ENCODE measurements at places on chromosomes 2 and 18.
A peak's percentile ranks its signal among the peaks of the same experiment; 100 is the strongest.

GRCh38 chr2:36137612-36138011 is 218.0 kb upstream of the CRIM1 start:
- H3K27ac ChIP-seq: peak overlapping the region; percentile 23
- no peak for DNase-seq

- H3K27me3 ChIP-seq: peaks cover 19% of the 10 kb centered on the region
- H3K4me3 ChIP-seq: peak overlapping the region; percentile 91
- no peak for DNase-seq
- no peaks in the 10 kb centered on the region for H3K36me3 ChIP-seq
- H3K27ac ChIP-seq: peak overlapping the region; percentile 63
Measured at GRCh38 chr2:219542931-219543595, 546 bp downstream of the CHPF start.

GRCh38 chr2:23803965-23804542 is 122.9 kb downstream of the ATAD2B start:
- no peak for DNase-seq
- peaks cover under 1% of the 10 kb centered on the region for H3K4me1 ChIP-seq
- no peaks in the 10 kb centered on the region for H3K27me3 ChIP-seq
- no peak overlapping the region for H3K4me3 ChIP-seq
- peaks cover 19% of the 10 kb centered on the region for H3K36me3 ChIP-seq

- no peak overlapping the region for H3K27ac ChIP-seq
- H3K4me3 ChIP-seq: no peak overlapping the region
- no peaks in the 10 kb centered on the region for H3K27me3 ChIP-seq
- no peak for DNase-seq
- no peaks in the 10 kb centered on the region for H3K4me1 ChIP-seq
Measured at GRCh38 chr2:195741191-195741590, 84.2 kb downstream of the SLC39A10 start.

GRCh38 chr2:70735071-70735470 is 32.9 kb downstream of the ADD2 start:
- H3K4me1 ChIP-seq: peaks cover 10% of the 10 kb centered on the region
- H3K4me3 ChIP-seq: no peak overlapping the region
- H3K27ac ChIP-seq: no peak overlapping the region
- peaks cover 6% of the 10 kb centered on the region for H3K27me3 ChIP-seq
- no peaks in the 10 kb centered on the region for H3K36me3 ChIP-seq

DNA sequence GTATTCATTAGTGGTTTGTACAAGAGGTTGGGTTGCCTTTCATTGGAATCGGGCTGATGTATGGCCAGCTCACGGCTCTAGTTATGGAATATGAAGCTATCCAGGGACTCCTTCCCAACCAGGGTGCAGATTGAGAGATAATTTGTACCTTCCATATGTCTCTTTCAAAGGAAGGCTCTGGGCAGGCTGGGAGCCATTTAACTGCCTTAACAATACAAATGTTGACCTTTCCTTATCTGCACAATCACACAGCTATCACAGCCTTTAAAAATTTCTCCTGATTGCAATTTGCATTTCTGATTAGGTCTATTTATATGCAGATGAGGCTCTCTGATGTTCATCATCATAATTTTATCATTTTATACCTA is 58.7 kb downstream of the MYO3B start:
- no peak overlapping the region for H3K4me3 ChIP-seq
- peaks cover 38% of the 10 kb centered on the region for H3K27me3 ChIP-seq
- no peak overlapping the region for H3K27ac ChIP-seq
- DNase-seq: no peak
- no peaks in the 10 kb centered on the region for H3K4me1 ChIP-seq

DNA sequence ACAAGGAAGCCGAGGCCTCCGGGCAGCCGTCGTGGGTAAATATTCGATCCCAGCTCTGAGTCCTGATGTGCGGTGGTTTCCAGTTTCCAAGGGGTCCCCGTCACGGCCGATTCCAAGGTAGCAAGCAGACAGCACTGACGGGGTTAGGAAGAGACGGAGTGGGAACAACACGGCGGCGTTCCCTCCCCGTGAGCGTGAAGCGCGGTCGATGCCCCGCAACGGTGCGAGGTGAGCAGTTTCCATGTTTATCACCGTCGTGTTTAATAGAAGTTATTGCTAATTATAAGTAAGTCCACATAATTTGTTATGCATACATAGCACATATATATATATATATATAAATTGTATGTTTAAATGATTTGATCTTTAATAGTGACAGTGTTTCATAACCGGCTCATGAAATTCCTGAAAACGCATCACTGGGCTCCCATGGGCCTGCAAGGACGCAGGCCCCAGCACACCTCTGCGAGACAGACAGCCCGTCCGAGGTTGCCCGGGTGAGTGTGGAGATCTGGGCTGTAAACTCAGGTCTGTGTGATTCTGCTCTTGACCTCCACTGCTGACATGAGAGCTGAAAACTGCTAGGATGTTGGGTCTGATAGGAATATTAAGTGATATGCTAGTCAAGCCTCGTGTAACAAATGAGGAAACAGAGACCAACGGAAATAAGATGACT is 243.5 kb upstream of the SALL3 start:
- H3K27me3 ChIP-seq: no peaks in the 10 kb centered on the region
- no peak overlapping the region for H3K27ac ChIP-seq
- no peak for DNase-seq
- no peaks in the 10 kb centered on the region for H3K4me1 ChIP-seq
- no peaks in the 10 kb centered on the region for H3K36me3 ChIP-seq
- no peak overlapping the region for H3K4me3 ChIP-seq

DNA sequence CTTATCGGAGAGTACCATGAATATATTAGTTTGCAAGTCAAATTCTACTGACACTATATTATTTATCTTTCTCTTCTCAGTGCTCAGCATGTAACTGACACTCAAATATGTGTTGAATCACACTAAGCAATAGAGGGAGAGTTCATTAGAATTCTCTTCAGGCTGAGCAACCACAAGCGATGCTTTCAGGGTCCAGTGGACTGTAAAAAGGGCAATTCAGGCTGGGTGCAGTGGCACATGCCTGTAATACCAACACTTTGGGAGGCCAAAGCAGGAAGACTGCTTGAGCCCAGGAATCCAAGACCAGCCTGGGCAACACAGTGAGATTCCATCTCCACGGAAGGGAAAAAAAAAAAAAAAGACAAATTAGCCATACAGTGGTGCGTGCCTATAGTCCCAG is 16.3 kb downstream of the PDE6D start:
- H3K27ac ChIP-seq: no peak overlapping the region
- DNase-seq: no peak
- H3K27me3 ChIP-seq: no peaks in the 10 kb centered on the region
- peaks cover 23% of the 10 kb centered on the region for H3K4me1 ChIP-seq

DNA sequence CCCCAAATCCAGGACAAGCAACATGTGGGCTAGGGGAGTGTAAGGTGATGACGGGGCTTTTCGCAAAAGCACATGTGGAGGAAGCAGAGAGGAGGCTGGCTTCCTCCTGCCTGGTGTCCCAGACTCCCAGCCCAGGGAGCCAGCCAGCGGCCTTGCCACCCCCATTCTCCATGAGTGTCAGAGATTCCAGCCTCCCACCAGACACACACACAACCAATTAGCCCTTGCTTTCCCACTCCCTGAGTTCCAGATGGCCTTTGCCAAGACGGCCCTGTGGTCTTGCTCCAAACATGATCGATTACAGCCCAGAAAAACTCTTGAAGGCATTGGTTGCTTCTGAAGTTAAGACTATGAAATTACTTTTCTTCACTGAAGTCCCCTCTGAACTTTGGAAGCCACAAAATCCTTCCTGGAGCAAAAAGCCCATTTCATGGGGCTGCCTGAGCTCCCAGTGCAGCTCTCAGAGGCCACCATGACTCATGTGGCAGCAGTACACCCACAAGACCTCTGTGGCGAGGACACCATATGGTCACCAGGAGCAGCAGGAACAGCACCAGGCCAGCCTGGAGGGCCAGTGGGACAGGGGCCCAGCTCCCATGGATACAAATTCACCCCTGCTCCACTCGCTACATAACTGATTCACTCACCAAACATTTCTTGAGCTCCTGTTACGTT is 69.1 kb upstream of the PID1 start:
- H3K4me1 ChIP-seq: no peaks in the 10 kb centered on the region
- no peak overlapping the region for H3K27ac ChIP-seq
- no peak for DNase-seq
- H3K36me3 ChIP-seq: no peaks in the 10 kb centered on the region

- H3K27me3 ChIP-seq: peaks cover 2% of the 10 kb centered on the region
- H3K4me1 ChIP-seq: peaks cover 24% of the 10 kb centered on the region
- no peak for DNase-seq
Measured at GRCh38 chr18:5309888-5310470, 14.5 kb upstream of the ZBTB14 start.

DNA sequence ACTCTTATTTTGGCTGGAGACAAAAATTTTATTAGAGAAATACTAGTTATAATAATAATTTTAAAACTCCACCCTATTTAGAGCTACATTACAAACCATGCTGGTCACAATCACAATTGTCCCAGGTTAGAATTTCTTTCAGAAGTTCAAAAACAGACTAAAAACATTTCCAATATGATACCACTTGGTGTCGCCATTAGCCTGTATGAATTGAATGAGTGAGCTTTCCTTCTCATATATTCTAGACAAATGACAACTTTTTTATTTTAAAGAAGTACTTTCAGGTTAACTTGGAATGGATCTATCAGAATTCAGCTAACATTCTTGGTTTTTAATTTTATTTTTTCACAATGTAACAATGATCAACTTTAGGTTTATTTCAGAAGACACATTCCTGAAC is 48.0 kb downstream of the SERPINB8 start:
- no peaks in the 10 kb centered on the region for H3K4me1 ChIP-seq
- H3K36me3 ChIP-seq: no peaks in the 10 kb centered on the region
- no peak for DNase-seq
- H3K27me3 ChIP-seq: peaks cover 6% of the 10 kb centered on the region
- no peak overlapping the region for H3K27ac ChIP-seq
- no peak overlapping the region for H3K4me3 ChIP-seq

DNA sequence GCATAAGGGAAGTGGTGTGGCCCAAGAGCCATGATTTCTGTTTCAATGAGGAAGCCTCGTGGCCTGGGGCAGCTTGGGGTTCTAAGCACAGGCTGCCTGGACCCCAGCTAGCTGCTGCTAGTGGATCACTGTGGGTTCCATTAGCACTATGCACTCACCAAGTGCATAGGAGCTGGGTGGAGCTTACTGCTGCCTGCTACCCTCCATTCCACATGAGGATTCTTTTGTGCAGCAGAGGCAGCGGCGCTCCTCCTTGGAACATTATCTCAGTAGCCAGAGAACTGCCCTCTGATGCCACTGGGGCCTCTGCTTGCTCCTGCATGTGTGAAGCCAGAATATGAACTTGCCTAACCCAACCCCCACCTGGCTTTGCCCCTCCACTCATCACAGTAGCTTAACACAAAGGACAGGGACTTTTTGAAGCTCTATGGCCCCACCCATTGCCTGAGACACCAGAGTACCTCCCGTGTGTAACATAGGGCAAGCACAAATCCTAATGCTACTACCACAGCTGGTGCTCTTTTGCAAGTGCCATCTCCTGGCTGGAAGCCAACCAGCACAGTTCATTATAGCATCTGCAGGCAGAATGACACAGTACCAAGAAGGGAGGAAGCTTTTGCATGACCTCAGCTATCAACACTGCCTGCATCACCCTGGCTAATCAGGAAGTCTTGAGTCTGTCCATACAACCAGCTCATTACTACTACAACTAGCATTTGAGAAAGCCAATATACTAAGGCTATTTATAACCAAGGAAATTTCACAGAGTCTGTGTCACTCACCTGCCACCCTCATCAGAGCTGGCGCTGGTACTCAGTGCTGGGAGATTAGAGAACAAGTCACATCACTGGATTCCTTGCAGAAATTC is 297.0 kb upstream of the GULP1 start:
- H3K4me1 ChIP-seq: peaks cover 22% of the 10 kb centered on the region
- no peak overlapping the region for H3K4me3 ChIP-seq
- no peak for DNase-seq
- H3K27ac ChIP-seq: no peak overlapping the region

DNA sequence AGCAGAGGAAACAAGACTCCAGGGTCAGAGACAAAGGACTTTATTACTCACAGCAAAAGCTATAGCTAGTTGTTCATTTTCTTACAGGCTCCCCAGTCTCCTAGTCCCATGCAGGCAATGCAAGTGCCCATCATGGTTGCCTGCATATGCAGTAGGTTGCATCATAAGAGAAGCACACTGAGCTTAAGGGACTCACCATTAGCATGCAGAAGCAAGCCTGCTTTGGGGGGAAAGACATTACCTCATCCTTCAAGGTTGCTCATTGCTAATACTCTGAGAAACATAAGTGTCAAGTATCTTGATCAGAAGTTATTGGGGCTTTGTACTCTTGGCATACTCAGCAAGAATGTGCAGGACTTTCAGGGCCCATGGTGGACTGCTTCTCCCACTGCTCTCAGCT is 114.6 kb upstream of the CCDC68 start:
- no peak for DNase-seq
- H3K4me1 ChIP-seq: no peaks in the 10 kb centered on the region
- no peaks in the 10 kb centered on the region for H3K36me3 ChIP-seq
- no peak overlapping the region for H3K4me3 ChIP-seq
- H3K27me3 ChIP-seq: no peaks in the 10 kb centered on the region

- no peaks in the 10 kb centered on the region for H3K27me3 ChIP-seq
- H3K4me3 ChIP-seq: no peak overlapping the region
- no peak for DNase-seq
- H3K36me3 ChIP-seq: no peaks in the 10 kb centered on the region
- no peak overlapping the region for H3K27ac ChIP-seq
Measured at GRCh38 chr2:51111532-51111931, 79.6 kb upstream of the NRXN1 start.

DNA sequence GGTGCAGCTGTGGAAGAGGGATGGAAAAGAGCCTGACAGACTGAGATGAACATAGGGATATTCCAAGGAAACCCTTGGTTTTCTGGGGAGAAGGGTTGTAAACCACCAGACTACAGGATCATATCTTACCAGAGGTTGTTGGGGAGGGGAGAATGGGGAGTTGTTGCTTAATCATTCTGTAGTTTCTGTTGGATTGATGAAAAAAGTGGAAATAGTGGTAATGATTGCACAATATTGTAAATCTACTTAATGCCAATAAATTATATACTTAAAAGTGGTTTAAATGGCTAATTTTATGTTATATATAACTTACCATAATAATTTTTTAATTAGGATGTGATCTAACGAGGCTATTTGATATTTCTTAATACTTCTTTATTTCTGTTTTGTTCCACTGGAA is 800.9 kb downstream of the BCL11A start:
- H3K4me3 ChIP-seq: no peak overlapping the region
- H3K27ac ChIP-seq: no peak overlapping the region
- DNase-seq: no peak
- H3K27me3 ChIP-seq: peaks cover 6% of the 10 kb centered on the region
- no peaks in the 10 kb centered on the region for H3K4me1 ChIP-seq

Measured in activated naive CD8-positive, alpha-beta T cell treated with anti-CD3 and anti-CD28 coated beads, Interleukin-2, amount 10 ng/mL, durations not matched to agents 7 days and 5 days (primary cell).